AG09309 (cell line): ENCODE measurements at places on chromosomes 11 and 22.

DNA sequence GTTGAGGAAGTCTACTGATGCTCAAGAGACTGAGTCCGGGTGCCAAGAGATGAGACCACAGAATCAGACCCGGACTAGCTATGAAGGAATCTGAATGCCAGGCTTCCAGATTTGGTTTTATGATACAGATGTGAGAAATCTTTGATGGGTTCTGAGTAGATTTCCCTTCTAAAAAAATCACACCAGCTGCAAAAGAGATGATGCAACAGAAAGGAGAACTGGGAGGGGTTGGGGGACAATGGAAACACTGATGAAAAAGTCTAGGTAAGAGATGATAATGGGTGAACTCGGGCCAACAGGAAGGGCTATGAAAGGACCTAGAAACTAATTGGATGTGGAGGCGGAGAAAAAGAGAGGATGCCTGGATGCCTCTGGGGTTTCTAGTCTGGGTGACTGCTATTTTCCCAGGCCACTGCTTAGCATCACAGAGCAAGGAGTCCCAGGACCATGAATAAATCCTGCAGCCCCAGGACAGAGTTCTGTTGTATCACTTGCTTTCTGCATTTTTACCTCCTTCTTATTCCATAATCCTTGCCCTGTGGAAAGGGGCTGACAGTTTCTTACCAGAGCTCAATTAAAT is 115.4 kb upstream of the SEZ6L start:
- DNase-seq: no peak

GRCh38 chr11:30458541-30458940 is 127.6 kb downstream of the MPPED2 start:
- no peak for DNase-seq

GRCh38 chr22:48869161-48869560 is 958.5 kb downstream of the BRD1 start:
- DNase-seq: no peak

GRCh38 chr11:26860895-26861294 is 133.0 kb upstream of the FIBIN start:
- DNase-seq: no peak

DNA sequence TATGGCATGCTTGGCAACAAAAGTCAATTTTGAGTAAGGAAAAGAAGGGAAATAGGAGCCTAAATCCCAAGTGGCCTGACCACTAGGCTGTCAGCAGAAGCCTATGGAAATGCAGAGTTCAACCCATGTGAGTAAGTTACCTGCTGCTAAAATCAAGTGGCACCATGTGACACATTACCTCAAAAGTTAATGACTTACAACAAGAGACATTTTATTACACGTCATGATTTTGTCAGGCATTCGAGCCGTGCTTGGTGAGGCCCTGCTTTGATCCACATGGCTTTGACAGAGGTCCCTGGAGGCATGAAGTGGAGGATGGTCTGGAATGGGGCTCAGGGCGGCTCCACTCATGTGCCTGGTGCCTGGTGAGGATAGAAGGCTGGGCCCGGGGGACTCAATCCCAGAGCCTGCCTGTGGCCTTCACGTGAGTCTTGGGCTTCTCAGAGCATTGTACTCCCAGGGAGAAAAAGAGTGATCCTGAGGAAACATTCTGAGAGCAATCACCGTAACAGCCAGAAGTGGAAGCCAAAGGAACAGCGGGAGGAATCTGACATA is 339.1 kb upstream of the B3GAT1 start:
- no peak for DNase-seq

- DNase-seq: no peak
These were observed 6.4 kb downstream of the CLMP start for GRCh38 chr11:123188508-123189165.

- no peak for DNase-seq
These were observed 1862.9 kb upstream of the RAG2 start for GRCh38 chr11:38460896-38461295.

DNA sequence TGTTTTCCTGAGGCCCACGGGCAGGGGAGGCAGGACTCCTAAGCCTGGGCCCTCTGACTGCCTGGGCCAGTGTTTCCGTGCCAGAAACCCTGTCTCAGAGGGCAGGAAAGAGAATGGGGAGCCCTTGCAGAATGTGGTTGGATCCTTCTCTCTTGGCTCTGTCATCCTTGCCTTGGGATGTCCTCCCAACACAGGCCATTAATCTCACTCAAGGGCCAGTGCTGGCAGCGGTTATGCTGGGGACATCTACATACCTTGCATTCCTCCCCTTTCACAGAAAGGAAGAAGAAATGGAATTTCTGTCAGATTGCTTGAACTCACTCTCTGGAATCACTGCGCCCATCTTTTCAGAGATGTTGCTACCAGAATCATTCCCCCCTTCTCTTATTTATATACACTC is 296.9 kb downstream of the KIRREL3 start:
- no peak for DNase-seq

DNA sequence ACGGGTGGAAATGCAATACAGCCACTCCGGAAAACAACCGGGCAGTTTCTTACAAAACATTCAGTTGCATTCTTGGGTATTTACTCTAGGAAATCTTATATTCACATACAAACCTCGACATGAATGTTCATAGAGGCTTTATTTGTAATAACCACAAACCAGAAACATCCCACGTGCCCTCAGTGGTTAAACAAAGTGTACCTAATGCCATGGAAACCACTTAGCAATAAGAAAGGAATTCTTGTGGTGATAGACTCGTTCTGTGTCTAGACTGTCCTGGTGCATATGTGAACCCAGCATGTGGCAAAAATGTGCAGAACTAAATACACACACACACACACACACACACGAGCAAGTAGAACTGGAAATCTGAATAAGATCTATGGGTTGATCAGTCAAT is 1073.3 kb downstream of the TBC1D22A start:
- peak; percentile 14 for DNase-seq

DNA sequence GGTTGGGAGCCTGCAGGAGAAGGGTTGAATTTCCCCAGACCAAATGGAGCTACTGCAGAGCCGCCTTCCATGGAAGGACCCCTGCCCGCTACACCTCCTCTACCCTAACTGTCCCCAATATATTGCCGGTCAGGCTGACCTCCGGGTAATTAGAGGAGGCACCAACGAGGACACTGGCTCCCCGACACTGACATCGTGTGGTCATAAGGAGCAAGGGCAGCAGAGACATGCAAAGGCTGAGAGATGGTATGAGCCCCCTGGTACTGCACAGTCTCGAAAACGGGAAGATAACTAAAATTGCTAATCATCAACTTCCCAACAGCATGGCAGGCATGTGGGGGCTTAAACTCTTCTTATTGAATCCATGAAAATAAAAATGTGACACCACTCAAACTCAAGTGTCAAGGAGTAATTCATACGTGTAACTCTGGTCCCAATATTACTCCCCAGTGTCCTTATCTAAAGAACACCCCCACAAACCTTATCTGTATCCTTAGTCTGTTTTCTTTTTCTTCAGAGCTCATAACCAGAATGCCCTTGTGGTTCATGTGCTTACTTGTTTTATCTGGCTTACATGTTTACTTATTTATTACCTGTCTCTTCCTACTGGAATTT is 4.4 kb downstream of the CAVIN3 start:
- DNase-seq: no peak

- DNase-seq: no peak
These were observed 22.8 kb downstream of the APIP start for GRCh38 chr11:34893416-34893815.

GRCh38 chr11:115933564-115933963 is 429.3 kb upstream of the CADM1 start:
- no peak for DNase-seq

DNA sequence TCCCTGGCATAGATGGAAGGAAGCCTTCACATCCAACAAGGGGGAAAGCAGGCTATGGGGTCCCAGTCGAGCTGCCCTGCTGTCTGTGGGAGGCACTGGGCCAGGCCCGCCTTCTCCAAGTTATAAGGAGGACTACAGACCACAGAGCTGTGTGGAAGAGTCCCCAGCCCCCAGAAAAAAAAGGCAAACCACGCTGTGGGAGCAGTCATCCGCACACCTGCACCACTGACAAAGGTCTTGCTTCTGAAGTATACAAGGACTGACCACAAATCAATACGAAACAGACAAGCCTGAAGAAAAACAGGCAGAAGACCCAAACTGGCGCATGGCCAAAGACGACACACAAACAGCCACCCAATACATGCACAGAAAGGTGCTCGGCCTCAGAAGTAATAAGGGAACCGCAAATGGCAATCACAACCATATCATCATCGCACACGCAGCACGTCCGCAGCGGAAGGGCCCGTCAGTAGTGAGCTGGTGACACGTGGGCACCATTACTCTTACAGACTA is 384.1 kb downstream of the CTTN start:
- no peak for DNase-seq

DNA sequence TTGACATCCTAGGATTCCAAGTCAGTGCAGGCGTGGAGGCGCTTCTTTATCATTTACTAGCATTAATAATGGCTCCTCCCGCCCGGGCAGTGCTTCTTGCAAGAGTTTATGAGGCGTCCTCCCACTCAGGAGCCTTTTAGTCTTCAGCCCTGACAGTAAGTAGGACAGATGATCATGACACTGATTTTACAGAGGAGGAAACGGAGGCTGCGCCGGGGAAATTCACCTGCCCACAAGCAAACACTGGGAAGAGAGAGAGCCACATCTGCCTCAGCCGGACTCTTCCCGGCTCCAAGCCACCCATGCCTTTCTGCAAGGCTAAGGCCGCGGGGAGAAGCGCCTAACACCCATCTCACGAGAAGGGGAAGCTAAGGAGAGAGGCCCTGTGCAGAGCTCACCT is 35.9 kb downstream of the KIAA0930 start:
- DNase-seq: no peak

DNA sequence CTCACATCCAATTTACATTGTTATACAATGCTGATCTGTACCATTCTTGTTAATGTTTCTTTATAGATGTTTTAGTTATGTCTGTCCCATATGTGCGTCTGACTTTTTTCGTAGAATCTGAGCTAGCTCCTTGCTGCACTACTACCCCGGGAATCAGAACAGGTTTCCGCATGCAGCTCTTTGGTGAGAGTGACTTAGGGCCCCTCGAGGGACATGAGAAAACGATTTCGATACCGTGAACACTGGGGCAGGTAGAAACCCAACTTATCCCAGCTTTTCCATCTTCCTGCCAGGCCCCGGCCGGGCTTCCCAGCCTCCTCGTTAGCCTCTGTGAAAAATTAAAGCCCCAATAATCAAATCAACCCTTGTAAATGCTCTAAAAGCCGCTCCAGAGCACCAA is 23.4 kb upstream of the PKNOX2 start:
- DNase-seq: no peak

DNA sequence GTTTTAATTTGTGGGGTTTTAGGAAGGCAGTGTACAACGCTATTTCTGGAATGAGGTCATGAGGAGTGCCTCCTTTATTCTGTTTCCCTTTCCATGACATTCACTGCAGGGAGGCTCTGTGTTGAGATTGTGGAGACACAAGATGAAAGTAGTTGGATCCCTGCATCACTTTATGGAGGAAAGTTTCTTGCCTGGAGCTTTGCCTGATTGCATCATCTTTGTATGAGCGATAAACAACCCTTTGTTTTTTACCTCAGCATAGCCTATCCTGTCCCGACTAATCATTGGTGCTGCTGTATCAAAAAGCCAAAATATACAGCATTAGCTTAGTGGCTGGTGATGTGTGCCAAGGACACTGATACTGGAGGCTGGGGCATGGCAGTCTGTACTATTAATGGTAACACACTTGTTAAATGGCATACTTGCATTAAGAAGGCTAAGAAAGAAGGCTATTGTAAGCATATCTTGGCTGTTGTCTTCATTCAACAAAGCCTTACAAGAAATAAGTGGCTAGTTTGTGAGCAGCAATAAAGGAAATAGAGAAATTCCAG is 31.2 kb upstream of the SLC5A4 start:
- no peak for DNase-seq

- no peak for DNase-seq
These were observed 216.1 kb downstream of the CASP12 start for GRCh38 chr11:104682206-104682605.

DNA sequence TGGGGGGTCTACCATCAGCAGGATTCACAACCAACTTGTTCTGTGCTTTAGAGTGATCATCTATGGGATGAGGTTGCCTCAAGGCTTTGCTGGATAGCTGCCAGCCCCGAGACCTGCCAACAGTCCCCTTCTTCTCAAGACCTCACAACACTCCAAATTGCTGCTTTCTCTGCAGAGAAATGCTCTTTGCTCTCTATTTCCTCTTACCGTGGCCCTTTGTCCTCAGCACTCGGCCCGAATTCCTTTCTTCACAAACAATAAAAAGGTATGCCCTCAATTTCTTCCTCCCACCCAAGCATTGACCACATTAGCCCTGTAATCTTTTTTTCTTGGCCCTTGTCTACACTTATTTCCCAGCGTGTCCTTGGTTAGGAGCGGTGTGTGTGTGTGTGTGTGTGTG is 147.4 kb upstream of the SNX19 start:
- DNase-seq: no peak

GRCh38 chr22:35840302-35840739 is 122.6 kb downstream of the APOL5 start:
- DNase-seq: peak; percentile 95

DNA sequence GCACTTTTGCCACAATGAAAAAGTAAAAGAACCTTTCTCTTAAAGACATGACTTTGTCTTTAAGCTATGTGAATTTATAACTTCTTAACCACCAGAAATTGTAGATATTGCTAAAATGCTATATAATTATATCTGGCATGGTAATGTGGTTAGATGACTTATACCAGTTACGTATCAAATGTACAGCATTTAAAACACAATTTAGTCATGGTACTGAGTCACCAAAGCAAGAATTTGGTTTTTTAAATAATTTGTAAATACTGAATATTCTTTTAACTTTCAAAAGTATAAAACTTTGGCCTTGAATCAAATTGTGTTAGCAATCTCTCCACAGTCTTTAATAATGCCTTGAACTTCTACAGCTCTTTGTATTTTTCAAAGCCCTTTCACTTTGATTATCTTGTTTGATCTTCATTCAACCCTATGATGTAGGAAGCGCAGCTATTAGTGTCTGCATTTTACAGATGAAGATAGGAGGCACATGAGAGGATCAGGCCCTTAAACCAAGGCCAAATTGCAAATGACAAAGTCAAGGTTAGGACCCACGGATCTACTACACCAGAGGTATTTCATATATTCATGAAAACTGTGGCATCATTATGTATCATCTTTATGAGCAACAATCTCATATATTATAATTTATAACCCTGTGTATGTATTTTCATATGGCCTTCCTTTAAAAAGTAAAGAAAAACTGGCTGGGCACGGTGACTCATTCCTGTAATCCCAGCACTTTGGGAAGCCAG is 4.4 kb upstream of the SYTL2 start:
- DNase-seq: no peak

DNA sequence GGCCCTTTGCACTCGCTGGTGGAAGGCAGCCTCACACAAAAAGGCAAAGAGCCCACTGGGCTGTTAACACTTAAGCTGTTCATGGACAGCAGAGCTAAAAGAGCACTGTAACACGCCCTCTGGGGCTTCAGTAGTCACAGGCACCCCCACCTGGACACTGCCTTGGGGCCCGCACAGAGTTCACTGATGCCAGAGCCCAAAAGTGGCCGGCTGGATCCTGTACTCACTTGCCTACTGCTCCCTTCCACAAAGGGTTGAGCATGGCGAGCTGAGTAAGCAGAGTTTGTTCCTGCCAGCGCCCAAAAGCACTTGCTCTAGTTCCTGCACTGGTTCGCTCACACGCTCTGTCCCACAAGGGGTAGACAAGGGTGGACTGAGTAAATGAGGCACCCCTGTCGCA is 78.8 kb downstream of the RELT start:
- no peak for DNase-seq
